ENCODE measurements at places on chromosomes 4 and X. TPM values are rescaled to one million over a fixed set of nuclear protein-coding genes. Genes with fewer than 3 reads are reported as not detected.

GRCh38 chr4:109703664-109704361 lies 568 bp upstream of the CASP6 start:
- no peaks in the 10 kb centered on the region for H3K36me3 ChIP-seq
- DNase-seq: no peak
- H3K4me1 ChIP-seq: peaks cover 5% of the 10 kb centered on the region
- peak overlapping the region; percentile 63 for H3K27ac ChIP-seq
- H3K4me3 ChIP-seq: peak overlapping the region; percentile 88

- no peak for DNase-seq
- no peaks in the 10 kb centered on the region for H3K27me3 ChIP-seq
- no peaks in the 10 kb centered on the region for H3K36me3 ChIP-seq
- H3K4me3 ChIP-seq: no peak overlapping the region
- H3K4me1 ChIP-seq: no peaks in the 10 kb centered on the region
- no peak overlapping the region for H3K27ac ChIP-seq
Observed at GRCh38 chrX:41684138-41684537, 4.6 kb upstream of the GPR34 start.

GRCh38 chr4:93086356-93086755 lies 742.2 kb upstream of the ATOH1 start:
- H3K27me3 ChIP-seq: no peaks in the 10 kb centered on the region
- H3K4me3 ChIP-seq: no peak overlapping the region
- H3K27ac ChIP-seq: no peak overlapping the region

- H3K36me3 ChIP-seq: no peaks in the 10 kb centered on the region
- no peak overlapping the region for H3K27ac ChIP-seq
- no peaks in the 10 kb centered on the region for H3K4me1 ChIP-seq
- H3K27me3 ChIP-seq: no peaks in the 10 kb centered on the region
Observed at GRCh38 chrX:102959471-102959870, 22.4 kb downstream of the RAB40AL start.

The CHST7 gene
- 23.6 TPM for total RNA-seq
